ENCODE measurements at places on chromosomes 13 and 19. TPM values are rescaled to one million over a fixed set of nuclear protein-coding genes. Genes with fewer than 3 reads are reported as not detected.

ZNF91 gene
- 0.60 TPM for total RNA-seq

GNA15 gene
- not detected for total RNA-seq

LILRB3 gene
- total RNA-seq = 0.43 TPM

NLRP9 gene
- total RNA-seq = not detected

KCNC3 gene
- total RNA-seq = 1.5 TPM

ZNF100 gene
- not detected for total RNA-seq

Data from A549 treated with GW870086 at 1 μM for 4 hours (cell line).